ENCODE measurements at places on chromosomes 16 and 17.

DNA sequence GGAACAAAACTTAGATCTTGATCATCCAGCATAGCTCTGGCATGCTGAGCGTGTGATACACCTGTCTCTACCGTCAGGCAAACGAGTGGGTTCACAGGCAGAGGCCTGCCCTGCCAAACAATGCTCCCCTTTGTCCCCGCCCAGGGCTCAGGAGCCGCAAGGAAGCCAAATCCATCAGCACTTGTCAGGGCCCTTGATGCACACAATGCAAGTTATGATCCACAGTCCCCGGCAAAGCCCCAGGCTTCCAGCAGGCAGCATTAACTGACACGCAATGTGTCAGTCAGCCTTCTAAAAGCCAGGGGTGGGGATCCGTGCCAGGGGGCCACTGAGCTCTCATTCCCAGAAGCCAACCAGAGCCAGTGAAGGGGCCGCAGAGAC lies 460.9 kb downstream of the SLC39A11 start:
- DNase-seq = no peak

GRCh38 chr16:53092284-53092683 lies 37.5 kb downstream of the CHD9 start:
- DNase-seq = no peak

DNA sequence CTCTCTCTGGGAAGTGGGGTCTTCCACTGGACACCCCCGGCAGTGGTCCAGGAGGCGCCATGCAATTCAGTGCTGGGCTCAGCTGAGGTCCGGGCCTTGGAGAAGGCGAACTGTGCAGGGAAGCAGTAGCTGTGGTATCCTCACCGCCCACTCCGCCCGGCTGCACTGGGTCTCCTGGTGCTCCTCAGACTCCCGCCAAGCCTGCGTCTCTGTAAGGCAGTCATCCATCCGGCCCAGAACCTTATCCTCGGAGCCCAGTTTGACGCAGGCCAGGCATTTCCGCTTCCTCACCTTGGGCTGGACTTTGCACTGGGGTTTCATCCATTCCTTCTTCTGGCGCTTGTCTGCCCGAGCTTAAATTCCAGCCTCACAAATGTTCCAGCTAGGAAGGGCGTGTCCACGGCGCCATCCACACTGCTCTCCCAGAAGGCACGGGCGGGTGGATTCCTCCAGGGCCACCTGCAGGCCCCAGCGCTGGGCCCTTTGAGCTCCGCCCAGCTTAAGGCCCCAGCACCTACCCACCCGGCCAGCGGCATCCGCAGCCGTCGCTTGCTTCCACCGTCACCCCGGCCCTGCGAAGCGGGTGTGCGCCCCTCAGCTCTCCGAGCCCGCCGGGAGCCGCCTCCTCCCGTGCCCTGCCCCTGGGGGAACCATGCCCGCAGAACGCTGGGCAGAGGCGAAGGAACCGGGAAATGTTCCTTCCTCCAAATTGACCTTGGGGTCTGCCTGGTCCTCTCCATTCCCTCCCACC lies 1884.8 kb downstream of the TP53TG3F start:
- no peak for DNase-seq

GRCh38 chr17:8221663-8222379 lies 11.4 kb upstream of the AURKB start:
- DNase-seq = peak; percentile 94

- DNase-seq = no peak
Measured at GRCh38 chr17:29857823-29858222, 72.2 kb downstream of the SSH2 start.

GRCh38 chr16:22788193-22788530 lies 25.8 kb upstream of the HS3ST2 start:
- no peak for DNase-seq

GRCh38 chr16:81779536-81780320 lies 637 bp downstream of the PLCG2 start:
- peak; percentile 23 for DNase-seq

GRCh38 chr16:78768718-78769117 lies 669.3 kb downstream of the WWOX start:
- DNase-seq = peak; percentile 18

- DNase-seq = no peak
Measured at GRCh38 chr16:88321635-88322499, 60.9 kb upstream of the ZNF469 start.

- no peak for DNase-seq
Measured at GRCh38 chr16:9235867-9236266, 144.4 kb downstream of the HAPSTR1 start.

DNA sequence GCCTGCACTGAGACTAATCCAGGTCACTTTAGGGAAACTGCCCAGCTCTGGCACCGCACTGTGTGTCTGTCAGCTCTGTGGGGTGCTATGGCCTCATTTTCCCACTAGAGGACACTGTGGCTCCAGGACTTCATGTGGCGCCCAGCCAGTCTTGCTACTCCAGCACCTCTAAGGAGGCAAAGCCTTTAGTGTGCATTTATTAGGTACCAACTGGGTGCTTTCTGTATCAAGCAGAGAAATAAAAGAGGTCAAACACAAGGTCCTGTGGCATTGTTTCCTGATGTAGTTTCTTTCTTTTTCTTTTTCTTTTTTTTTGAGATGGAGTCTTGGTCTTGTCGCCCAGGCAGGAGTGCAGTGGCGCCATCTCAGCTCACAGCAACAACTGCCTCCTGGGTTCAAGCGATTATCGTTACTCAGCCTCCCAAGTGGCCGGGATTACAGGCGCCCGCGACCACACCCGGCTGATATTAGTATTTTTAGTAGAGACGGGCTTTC lies 12.5 kb upstream of the RHBDL3 start:
- peak; percentile 44 for DNase-seq

GRCh38 chr17:79011451-79012147 lies 2.0 kb upstream of the CANT1 start:
- no peak for DNase-seq

DNA sequence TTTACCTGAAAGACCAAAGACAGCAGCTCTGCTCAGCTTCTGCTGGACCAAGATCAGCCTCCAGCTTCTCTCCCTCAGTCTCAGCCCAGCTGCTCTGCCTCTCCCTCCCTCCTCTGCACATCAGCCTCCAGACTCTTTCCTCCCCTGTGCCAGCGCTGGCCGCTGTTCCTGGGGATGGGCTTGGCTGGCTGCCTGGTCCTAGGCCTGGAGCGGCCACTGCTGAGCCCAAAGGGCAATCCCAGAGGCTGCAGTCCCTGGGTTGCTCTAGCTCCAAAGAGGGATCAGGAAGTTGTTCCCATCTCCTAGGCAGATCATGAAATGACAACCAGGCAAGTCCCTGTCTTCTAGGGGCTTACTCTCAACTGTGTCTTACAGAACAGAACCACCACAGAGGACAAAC lies 31.3 kb downstream of the DCUN1D3 start:
- DNase-seq = no peak

DNA sequence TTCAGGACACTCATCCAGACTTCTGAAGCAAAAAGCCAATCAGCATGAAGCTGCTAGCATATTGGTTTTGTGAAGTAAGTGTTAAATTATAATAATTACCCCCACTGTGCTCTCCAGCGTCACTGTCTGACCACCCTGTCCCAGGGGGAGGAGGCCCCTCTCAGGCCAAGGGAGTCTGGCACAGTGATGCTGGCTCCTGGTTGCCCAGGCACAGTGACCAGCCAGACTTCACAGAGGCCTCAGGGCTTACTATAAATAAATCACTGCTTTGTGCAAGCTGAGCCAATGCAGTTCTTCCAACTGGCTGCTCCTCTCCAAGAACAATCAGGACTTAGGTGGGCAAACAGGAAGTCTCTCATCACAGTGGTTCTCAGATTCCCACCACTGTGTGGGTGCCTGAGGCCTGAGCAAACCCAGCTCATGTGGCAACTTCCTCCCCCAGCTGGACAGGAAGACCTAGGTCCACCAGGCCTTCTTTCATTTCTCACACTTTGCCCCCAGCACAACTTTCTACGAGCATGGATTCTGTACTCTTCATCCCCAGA lies 1.7 kb upstream of the DBNDD1 start:
- DNase-seq = no peak

DNA sequence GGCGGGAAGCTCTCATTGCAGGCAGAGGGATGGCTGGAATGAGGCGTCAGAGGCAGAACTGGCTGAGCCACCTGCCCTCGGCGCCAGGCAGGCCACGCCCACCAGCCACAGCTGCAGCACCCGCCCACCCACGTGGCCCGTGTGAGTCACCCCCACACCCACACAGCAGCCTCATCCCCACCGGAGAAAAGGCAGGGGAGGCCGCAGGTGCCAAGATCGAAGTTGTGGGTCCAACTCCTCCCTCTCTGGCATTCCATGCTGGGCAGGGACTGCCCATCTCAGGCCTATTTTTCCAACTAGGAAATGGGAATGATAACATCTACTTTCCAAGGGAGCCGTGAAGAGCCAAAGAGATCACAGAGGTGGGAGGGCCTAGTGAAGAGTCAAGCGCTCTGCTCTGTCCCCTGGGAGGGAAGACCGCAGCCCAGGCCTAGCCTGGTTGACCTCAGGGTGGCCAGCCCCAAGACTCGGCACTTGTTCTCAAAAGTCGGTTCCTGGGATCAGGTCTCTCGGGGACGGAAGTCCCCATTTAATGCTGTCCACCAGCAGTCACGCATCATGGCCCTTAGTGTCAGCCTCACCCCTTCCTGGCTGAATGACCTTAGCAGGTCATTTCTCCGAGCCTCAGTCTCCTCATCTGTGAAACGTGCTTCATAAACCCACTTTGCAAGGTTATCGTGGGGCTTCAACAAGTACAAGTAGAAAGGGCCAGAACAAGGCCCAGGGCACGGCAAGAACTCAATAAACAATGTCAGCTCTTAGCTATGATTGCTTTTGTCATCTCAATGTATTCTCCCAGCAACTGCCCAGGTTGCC lies at the start of gene TRPV3:
TRPV3 (minus strand) TSS at position 45 of the 816 bp plus-strand sequence. CDS start 2,962 bp downstream, outside the sequence.
- DNase-seq = peak; percentile 29

DNA sequence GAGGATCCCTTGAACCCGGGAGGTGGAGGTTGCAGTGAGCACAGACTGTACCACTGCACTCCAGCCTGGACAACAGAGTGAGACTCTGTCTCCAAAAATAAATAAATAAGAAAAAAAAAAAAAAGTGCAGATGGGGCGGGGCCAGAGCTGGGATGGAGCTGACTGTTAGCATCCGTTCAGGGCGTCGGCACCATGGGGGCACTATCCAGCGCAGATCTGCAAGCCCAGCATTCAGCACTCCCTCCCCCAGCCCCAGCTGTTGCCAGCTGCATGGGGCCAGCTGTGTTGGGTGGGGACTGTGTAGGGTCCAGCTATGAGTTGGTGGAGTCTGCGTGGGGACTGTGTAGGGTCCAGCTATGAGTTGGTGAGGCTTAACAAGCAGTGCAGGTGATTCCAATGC lies 13.3 kb downstream of the GPRC5C start:
- DNase-seq = no peak

DNA sequence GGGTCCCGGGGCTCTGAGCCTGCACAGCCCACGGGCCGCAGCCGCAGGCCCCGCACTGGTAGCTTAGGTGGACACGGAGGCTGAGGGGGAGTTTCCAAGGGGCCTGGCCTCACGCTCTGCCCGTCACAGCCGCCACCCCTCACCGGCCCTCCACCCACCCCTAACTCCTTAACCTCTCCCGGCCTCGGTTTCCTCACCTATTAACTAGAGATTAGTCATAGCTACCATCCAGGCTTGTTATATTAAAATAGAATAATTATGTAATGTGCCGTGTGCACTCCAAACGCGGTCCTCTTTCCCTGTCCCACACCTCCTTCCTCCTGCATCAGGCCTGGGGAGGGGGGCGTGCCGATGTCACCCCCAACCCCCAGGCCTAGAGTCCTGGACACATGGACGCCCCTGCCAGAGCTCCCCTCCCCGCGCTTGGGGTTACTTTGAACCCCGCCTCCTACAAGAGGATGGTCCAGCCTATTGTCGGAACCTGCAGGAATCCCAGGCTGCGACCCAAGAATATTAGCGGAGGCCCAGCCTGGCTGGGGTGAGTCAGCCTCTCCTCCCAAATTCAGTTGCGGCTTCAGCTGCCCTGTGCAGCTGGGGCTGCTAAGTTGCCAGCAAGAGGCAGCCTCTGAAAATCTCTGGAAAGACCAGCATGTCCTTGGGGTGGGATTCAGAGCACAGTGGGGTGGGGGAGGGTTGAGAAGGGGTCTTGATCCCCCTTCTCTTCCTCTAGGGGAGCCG lies 17.3 kb downstream of the SOCS3 start:
- no peak for DNase-seq

DNA sequence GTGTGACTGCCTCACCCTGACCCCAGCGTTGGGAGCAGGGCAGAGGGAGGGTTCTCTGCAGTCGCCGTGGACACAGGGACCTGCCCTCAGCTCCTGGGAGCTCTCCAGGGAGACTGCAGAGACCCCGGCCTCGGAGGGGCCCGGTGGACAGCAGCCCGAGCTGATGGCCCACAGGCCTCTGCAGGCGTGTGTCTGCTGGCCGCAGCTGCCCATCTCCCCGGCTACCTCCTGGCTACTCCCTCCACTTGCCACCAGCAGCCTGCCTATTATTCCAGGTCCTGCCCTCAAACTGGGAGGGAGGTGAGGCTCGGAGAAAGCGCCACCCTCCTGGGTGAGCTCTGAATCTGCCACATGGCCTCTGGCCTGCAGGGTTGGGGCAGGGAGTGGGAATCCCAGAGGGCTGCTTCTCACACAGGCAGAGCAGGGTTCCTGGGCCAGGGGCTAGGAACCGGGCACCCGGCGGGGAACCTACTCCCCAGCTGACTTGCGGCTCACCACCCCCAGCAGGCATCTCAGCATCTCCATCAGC lies 7.2 kb downstream of the SLC16A5 start:
- DNase-seq = no peak

- DNase-seq = no peak
Measured at GRCh38 chr17:19309701-19310100, 52.8 kb downstream of the B9D1 start.

- DNase-seq = no peak
Measured at GRCh38 chr17:55580596-55581133, 69.4 kb upstream of the SMIM36 start.

GRCh38 chr17:83101805-83102480 lies 22.5 kb downstream of the METRNL start:
- no peak for DNase-seq

DNA sequence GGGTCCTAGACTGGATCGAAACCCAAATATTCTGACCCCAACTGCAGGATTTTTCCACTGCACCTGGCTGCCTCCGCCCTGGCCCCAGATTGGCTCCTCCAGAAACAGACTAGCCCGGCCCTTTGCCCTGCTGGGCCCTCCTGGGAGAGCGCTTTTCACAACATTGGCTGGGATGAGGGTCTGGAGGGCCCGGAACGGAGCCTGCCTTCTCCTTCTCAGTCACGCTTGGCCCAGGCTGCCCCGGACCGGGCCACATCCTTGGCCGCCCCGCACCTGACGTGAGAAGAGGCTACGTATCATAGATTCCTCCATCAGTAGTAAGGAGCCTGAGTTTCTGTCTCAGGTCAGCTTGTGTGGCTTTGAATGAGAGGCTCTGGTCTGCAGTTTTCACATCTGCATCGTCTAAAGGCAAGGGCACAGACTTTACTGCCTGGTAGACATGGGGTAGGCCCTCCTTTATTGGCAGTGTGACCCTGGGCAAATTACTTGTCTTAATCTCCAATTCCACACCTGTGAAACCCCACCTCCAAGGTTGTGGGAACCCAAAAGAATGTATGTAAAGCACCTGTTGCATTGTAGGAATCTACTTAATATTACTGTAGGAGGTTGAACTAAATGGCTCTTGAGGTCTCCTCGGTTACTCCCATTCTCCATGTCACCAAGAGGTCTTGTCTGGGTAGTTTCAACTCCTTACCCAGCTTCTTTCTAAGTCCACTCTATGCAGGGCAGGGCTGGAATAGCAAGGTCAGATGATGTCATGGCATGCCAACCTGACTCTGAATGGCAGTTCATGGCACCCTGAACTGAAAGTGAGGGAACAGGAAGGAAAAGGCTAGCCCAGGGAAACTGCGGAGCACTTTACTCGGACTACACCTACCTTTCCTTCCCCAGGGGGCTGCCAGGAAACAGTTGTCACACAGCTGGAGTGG lies 661 bp downstream of the LRRC3C start:
- no peak for DNase-seq

- no peak for DNase-seq
Measured at GRCh38 chr16:11140466-11140865, 115.5 kb downstream of the SOCS1 start.

All from effector memory CD8-positive, alpha-beta T cell (primary cell).